ENCODE measurements at places on chromosomes 11 and 22. TPM values are rescaled to one million over a fixed set of nuclear protein-coding genes. Genes with fewer than 3 reads are reported as not detected.

- DNase-seq: peak; percentile 66
- peaks cover 3% of the 10 kb centered on the region for H3K4me1 ChIP-seq
- H3K27me3 ChIP-seq: no peaks in the 10 kb centered on the region
- no peaks in the 10 kb centered on the region for H3K36me3 ChIP-seq
- no peak overlapping the region for H3K27ac ChIP-seq
- H3K4me3 ChIP-seq: peak overlapping the region; percentile 27
These were observed 819 bp upstream of the KCNQ1OT1 start for GRCh38 chr11:2700415-2701211.

DNA sequence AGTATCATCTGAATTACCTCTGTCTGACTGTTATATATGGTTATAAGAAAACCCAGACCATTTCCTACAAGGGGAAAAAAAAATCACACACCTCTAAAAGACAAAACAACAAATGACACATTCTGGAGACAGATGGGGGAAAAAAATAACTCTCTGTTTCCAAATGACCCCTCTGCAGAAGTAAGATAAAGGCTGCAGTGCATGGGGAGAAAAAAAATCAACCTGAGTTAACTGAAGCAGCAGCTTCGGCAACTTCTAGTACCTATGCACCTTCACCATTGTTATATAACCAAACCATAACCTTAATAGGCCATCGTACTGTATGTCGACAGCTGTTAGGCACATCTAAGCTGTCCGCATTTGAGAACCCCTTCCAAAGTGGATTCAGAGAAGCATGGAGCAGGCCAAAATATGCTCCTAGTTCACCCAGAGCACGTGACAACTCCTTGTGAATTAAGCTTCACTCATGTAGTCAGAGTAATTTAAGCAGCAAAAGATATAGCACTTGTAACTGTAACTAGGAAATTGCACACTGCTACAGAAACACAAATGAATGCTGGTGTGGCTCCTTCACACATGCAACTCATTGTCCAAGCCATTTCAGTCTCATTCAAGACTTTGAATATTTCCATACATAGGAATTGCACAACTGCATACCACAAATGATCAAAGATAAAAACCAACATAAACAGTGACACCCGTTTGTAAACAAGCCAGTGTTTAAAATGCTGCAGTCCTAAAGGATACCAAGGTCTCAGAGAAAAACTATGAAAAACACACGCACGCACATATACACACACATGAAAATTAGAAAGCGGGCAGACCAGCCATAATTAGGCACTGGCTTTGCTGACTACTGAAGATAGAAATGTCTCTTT, 2.7 kb downstream of the SIK3 start:
- H3K27ac ChIP-seq: no peak overlapping the region
- peaks cover 9% of the 10 kb centered on the region for H3K36me3 ChIP-seq
- no peaks in the 10 kb centered on the region for H3K27me3 ChIP-seq
- DNase-seq: no peak
- H3K4me3 ChIP-seq: no peak overlapping the region

- no peaks in the 10 kb centered on the region for H3K4me1 ChIP-seq
- peaks cover 20% of the 10 kb centered on the region for H3K36me3 ChIP-seq
- no peaks in the 10 kb centered on the region for H3K27me3 ChIP-seq
These were observed 31.0 kb downstream of the MED17 start for GRCh38 chr11:93814966-93815633.

The CHRDL2 gene
- total RNA-seq: 0.33 TPM

The FBLN1 gene
- total RNA-seq: 137 TPM

The C11orf86 gene
- total RNA-seq: not detected

The BEST1 gene
- 0.24 TPM for total RNA-seq

The SBF2 gene
- total RNA-seq: 29.8 TPM

Measured in H9 (cell line).